ENCODE measurements at places on chromosomes 2 and 18. TPM values are rescaled to one million over a fixed set of nuclear protein-coding genes. Genes with fewer than 3 reads are reported as not detected.

The STARD6 gene
- not detected for polyA plus RNA-seq

The NRP2 gene
- 8.8 TPM for polyA plus RNA-seq

GRCh38 chr2:11771971-11772615 is 25.7 kb downstream of the LPIN1 start:
- no peak for DNase-seq

DNA sequence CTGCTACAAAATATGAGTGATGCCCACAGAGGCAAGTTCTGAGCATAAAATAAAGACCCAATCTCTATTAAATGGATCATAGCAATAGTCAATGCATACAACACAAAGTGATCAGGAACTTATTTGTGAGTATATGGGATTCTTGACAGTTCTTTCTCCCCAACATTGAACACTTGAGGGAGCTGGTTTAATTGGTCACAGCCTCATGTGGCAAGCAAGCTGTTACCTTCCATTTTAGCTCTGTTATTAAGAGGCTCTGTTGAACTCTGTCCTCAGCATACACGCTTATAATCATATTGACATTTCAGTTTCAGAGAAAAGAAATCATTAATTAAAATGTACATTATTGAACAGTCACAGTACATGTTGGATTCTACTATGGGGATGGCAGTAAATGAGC is 37.6 kb upstream of the PAX3 start:
- DNase-seq: no peak

DNA sequence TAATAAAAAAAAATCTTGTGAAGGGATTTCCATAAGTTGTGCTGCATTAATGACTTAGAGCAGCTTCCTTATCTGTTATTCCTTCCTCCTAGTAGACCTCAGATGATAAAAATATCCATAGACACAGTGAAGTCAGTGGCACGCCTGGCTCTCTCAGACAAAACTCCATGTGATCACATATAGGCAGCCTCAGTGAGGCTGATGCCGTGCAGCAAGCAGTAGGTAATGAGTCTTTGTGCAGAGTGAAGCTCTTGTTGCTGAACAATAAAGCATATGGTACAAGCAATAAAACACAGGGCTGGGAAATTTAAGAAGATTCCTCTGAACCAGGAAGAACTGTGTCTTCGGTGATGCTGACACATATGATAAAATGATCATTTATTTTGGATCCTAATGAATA is 102.7 kb downstream of the CSRNP3 start:
- DNase-seq: no peak

- no peak for DNase-seq
Observed at GRCh38 chr2:39269941-39270340, 26.2 kb upstream of the CDKL4 start.

DNA sequence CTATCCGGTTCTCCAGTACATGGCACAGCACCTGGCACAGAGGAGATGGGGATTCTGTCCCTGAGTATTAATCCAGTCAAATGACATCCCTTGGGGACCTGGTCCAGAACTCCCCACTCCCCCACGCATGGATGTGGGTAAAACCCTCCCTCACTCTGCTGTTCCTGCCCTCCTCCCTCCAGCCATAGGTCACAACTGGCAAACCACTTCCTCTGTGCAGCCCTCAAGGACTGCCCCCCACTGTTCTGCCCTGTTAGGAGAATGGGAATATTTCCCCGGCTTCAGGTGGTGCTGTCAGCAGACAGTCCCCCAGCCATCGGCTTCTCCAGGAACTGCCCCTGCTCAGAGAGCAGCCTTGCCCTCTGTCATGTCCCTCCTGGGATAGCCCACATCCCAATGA is 1.5 kb upstream of the TFCP2L1 start:
- DNase-seq: no peak

GRCh38 chr2:11310212-11310611 is 34.2 kb downstream of the ROCK2 start:
- no peak for DNase-seq

GRCh38 chr2:180692322-180692721 is 288.1 kb upstream of the UBE2E3 start:
- DNase-seq: no peak

GRCh38 chr2:105404736-105405135 is 5.9 kb upstream of the FHL2 start:
- DNase-seq: no peak
